ENCODE measurements at places on chromosomes 16 and 17.

DNA sequence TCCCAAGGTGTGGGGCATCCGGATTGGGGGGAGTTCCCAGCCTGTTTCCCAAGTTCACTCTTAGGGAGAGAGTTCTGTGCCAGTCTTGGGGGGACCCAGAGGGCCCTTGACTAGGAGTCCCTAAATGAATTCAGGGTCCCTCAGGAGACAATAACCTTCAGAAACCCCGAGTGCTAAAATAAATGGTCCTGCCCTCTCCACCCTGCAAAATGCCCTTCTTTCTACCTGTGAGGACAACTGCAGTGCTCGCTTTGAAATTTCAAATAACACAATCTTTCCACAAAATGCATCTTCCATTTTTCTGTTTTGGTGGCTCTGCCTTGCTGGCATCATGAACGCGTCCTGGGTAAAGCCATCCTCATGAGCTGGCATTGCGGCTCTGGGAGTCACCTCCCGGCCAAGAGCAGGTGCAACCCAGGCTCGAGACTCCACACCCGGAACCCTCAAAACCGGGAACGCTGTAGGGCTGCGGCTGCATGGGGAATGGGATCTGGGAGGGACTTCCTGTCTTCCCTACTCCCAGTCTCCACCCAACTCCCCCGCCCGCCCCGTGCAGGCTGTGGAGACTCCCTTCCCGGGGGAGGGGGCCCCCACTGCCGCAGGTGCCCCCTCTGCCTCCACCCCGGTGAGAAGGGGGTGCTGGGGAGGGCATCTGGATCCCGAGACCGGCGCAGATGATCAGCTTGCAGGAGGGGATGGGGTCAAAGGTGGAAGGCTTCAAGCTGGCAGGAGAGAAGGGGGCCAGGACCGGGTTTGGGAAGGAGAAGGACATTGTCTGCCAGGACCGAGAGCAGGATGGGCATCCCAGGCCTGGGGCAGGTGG is at the start of gene ZNF205:
ZNF205 (plus strand) TSS at position 529 of the 823 bp plus-strand sequence. CDS start 845 bp downstream, outside the sequence.
- DNase-seq: no peak

GRCh38 chr17:28712032-28712704 is 480 bp upstream of the PROCA1 start:
- peak; percentile 50 for DNase-seq

DNA sequence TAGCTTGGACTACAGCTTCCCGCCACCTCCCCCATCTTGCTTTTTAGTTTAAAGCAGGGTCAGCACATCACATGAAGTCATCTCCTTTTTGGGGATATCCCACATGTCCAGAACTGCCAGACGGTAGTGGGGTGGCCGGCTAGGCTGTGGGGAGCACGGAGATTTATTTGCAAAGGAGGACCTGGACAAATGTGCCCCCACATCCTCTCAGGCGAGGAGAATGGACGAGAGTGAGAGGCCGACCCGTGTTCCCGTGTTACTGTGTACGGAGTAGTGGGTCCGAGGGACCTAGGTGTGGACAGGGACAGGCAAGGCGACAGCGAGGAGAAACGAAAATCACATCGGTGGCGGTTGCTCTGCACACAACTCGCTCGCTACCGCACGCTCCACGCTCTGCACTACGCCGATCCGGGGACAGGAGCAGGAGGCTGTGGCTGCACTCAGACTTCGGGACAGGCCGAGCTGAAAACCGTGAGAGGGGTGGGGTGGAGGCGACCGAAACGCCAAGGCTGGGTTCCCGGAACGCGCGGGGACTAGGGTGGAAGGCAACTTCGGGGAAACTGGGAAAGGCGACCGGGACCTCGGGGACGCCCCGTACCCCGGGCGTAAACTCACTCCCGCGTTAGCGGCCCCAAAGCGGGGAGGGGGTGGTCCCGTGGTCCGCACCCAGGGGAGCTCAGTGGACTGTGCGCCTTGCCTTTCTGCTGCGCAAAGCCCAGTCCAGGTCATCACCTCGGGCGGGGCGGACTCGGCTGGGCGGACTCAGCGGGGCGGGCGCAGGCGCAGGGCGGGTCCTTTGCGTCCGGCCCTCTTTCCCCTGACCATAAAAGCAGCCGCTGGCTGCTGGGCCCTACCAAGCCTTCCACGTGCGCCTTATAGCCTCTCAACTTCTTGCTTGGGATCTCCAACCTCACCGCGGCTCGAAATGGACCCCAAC is at the start of gene MT1A:
MT1A (plus strand) TSS at position 853 of the 937 bp plus-strand sequence; CDS start at position 926, 73 bp downstream.
- DNase-seq: no peak

- no peak for DNase-seq
These were observed 26.5 kb downstream of the YPEL2 start for GRCh38 chr17:59357929-59358328.

- no peak for DNase-seq
These were observed 192.8 kb downstream of the SHCBP1 start for GRCh38 chr16:46428108-46429061.

DNA sequence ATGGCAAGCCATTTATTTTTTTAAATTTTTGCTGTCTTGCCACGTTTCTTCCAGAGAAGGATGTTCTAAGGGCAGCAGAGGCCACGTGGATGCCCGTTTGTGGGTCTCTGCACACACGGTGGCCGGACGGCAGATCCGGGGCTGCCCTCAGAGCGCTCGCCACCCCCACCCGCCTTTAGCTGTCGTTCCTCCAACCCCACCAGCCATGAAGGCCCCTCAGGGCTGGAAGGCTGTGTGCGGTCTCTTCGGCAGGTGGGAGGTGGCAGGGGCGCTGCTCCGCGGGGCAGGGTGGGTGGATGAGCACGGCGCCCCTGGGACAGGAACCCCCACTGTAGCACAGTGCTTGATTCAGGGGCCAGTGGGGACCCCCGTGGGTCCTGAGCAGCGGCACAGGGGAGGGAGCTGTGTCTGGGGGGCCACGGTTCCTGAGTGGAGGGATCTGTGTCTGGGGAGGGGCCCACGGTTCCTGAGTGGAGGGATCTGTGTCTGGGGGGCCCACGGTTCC is 49.7 kb downstream of the ZFPM1 start:
- DNase-seq: no peak

GRCh38 chr17:69761767-69762321 is 313.2 kb upstream of the KCNJ16 start:
- DNase-seq: no peak

DNA sequence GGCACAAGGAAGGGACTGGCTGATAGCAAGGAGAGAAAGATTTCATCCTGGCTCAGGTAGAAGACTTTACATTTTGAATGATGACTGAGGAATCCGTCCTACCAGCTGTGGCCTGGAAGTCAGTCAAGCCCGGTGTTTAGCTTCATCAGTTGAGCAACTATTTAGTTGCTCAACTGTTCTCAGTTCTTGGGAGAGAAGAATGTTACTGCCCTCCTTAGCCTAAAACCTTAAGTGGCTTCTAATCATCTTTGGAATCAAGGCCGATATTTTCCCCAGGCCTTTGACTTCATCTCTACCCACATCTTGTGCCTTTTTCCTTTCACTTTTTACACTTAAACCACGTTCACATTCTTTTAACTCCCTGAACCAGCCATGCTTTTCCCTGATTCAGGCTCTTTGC is 17.3 kb upstream of the RBL2 start:
- no peak for DNase-seq

DNA sequence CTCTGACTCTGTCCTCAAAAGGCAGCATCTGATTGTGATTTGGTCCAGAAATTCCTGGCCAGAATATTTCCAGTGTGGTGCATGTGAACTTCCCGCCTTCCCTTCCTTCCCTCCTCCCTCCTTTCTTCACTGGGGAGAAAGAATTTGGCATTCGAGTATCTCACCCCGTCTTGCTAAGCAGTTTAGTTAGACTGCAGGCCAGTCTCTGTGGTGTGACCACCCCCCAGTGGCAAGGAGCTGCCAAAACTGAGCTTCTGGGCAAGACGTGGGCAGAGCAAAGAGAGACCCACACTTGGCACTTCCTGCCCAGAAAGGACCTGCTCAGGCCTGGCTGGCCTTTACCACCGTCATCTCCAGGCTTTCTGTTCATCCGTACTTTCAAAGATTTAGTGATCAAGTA is 36.4 kb downstream of the SNX20 start:
- no peak for DNase-seq

DNA sequence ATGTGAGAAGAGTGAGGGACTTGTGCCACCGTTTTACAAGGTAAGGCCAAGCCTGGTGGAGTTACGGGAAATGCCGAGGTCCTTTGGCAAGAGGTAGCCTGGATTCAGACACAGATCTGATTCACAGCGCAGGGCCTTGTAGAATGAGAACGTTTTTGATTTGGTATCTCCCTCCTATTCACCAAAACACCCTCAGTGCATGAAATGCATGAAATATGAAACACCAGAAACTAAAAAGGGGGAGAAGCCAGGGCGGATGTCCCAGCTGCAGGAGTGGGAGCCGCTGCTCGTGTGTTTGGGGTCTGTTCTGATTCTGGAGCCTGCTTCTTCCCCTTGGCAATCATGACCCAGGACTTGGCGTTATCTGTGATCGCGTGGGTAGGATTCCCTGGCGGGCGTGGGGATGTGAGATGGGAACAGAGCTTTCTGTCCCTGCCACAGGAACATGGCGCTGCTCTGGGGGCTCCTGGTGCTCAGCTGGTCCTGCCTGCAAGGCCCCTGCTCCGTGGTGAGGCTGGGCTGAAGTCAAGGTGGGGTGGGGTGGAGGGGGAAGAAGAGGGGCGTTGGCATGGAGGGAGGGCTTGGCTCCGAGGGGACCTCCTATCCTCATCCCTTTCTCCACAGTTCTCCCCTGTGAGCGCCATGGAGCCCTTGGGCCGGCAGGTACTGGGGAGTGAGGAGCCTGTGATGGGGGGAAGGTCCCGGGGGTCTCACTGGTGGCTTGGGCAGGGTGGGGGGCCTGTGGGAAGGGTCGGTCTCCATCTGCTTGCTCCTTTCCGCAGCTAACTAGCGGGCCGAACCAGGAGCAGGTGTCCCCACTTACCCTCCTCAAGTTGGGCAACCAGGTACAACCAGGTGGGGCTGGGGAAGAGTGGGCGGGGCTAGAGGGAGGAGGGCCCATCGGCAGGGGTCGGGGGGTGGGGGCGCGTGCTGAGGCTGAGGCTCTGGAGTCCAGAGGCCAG is 2.2 kb downstream of the SERPINF2 start:
- DNase-seq: no peak

GRCh38 chr17:63066158-63066813 is 100.3 kb downstream of the TANC2 start:
- no peak for DNase-seq

- DNase-seq: no peak
These were observed 50.2 kb downstream of the GRB7 start for GRCh38 chr17:39787743-39788484.

DNA sequence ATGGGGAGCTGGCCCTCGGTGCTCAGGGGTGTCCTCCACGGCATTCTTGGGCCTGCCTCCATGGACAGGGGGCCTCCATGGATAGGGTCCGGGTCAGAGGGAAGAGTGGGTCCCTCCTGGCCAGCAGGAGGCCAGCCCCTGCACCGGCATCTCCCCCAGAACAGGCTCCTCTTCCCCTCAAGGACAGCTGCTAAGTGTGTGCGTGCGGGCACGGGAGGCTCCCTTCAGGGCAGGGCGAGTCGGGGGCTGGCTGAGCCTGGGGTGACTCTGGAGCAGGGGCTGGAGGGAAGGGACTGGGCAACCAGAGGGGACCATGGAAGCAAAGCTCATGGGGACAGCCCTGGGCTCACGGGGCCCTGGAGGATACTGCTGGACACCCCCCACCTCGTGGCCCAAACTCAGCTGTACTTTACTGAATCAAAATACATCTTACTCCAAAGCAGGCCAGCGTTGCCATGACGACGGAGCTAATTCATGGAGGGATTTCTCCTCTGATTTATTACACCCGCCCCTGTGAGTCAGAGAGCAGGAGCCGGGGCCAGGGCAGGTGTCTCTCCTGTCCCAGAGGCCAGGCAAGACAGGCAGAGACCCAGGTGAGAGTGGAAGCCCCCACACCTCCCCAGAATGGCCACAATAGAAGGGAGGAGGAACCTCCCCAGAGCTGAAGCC is 2.1 kb downstream of the CASKIN1 start:
- DNase-seq: no peak

DNA sequence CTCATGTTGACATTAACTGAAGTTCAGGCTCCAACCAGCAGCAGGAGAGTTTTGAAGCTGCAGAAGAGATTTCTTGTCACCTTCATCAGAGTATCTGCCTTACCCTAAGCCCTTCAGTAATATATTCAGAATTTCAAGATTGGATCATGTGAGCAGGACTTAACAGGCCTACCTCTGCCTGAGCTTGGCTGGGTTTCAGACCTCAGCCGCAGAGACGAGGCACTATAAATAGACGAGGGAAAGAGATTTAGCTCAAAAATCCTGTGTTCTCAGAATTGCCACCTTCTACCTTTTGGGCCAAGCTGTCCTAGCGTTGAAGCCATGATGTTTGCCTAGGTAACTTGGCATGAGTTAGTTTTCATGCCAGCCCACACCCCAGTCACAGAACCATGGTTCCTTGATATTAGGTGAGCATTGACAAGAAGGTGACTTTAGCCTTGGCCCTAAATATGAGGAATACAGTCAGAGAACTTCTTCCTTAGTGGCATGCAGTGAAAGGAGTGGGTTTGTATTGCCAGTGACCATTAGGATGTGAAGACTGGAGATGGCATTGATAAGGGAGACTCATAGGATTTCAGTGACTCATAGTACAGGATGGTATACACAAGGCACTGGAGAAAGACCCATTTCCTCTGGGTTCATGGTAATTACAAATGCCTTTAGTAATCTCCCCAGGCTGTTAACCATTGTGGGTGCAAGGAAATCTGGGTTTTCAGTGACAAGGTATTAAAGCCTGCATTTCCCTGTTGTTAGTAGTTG is 224.3 kb downstream of the MSI2 start:
- no peak for DNase-seq

GRCh38 chr17:8005967-8006730 is 3.7 kb downstream of the GUCY2D start:
- no peak for DNase-seq

DNA sequence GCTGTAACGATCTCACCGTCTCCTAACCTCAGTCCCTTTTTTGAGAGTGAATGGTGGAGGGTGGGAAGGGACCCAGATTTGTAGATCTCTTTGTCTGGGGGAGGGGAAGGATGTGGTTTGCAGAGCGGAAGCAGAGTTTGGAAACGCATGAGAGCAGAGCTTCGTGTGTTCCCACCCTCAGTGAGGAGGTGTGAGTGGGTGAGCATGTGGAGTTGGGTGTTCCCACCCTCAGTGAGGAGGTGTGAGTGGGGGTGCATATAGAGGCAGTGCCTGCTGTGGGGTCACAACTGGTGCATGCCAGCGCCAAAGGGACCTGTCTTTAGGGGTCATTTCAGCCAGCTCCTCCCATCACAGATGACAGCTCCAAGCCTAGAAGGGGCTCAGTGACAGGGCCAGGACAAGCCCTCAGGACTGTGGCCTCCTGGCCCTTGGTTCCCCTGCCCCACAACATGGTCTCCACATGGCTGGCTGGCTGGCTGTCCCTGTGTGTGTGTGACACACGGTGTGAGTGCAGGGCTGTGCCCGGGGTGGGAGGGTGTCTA is 1.8 kb upstream of the CISD3 start:
- DNase-seq: peak; percentile 56

GRCh38 chr17:1038459-1039122 is 41.7 kb downstream of the TIMM22 start:
- DNase-seq: no peak

DNA sequence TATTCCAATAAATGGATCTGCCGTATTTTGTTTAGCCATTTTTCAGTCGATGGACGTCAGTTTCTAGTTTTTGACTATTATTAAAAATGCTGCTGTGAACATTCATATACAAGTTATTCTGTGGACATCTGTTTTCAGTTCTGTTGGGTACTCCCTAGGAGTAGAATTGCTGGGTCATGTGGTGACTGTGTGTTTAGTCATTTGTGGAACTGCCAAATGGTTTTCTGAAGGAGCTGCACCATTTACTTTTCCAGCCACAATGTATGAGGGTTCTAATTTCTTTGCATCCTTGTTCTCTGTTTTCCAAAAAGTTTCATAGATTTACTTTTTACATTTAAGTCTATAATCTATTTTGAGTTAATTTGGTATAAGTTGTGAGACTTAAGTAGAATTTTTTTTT is 29.5 kb downstream of the CYLD start:
- no peak for DNase-seq

GRCh38 chr17:35745246-35745645 is 7.8 kb downstream of the GAS2L2 start:
- no peak for DNase-seq
